ENCODE measurements at places on chromosomes 12 and 14. TPM values are rescaled to one million over a fixed set of nuclear protein-coding genes. Genes with fewer than 3 reads are reported as not detected.

Gene MANSC1
- 1.4 TPM for total RNA-seq

Gene KRT72
- total RNA-seq, result 7.7 TPM

Gene RD3L
- not detected for total RNA-seq

Gene MGP
- total RNA-seq, result not detected

Gene SRGAP1
- total RNA-seq, result 0.25 TPM

Gene CCNB1IP1
- total RNA-seq, result 56.8 TPM

Gene IGFBP6
- total RNA-seq, result 3.6 TPM

Gene MMP17
- total RNA-seq, result not detected

Gene MYF6
- total RNA-seq, result not detected

Gene OASL
- total RNA-seq, result 16.3 TPM

Gene KCNA1
- total RNA-seq, result 0.16 TPM

Gene HOTAIR
- total RNA-seq, result not detected

Gene TRHDE
- not detected for total RNA-seq

Gene TSPAN11
- not detected for total RNA-seq

Gene GLT1D1
- 0.07 TPM for total RNA-seq

Gene NUAK1
- not detected for total RNA-seq

Gene AICDA
- not detected for total RNA-seq

Gene SCN8A
- total RNA-seq, result 0.84 TPM

Gene ENTPD5
- 14.4 TPM for total RNA-seq

Gene KLHL33
- total RNA-seq, result 0.04 TPM

Gene CPNE6
- 0.14 TPM for total RNA-seq

Gene TCL1B
- not detected for total RNA-seq

Gene CNTN1
- total RNA-seq, result not detected

Gene INSM2
- 0.07 TPM for total RNA-seq

Gene SERPINA10
- not detected for total RNA-seq

Gene FSCB
- not detected for total RNA-seq

Gene DNAH10
- 1.0 TPM for total RNA-seq

Gene SYNE3
- 73.8 TPM for total RNA-seq

Gene ACSM4
- not detected for total RNA-seq

Gene PLXNC1
- total RNA-seq, result 3.1 TPM

Gene ANKS1B
- 0.16 TPM for total RNA-seq

Gene DBX2
- not detected for total RNA-seq

Gene CNIH1
- total RNA-seq, result 73.5 TPM

Gene MIPOL1
- total RNA-seq, result not detected

Gene LTBR
- 3.1 TPM for total RNA-seq

Gene C1R
- 5.6 TPM for total RNA-seq

Gene WIF1
- not detected for total RNA-seq

Gene TTC9
- 6.5 TPM for total RNA-seq

Gene MYH6
- not detected for total RNA-seq

Gene RDH11
- 41.5 TPM for total RNA-seq
